Stimulated activated CD8-positive, alpha-beta memory T cell treated with anti-CD3 and anti-CD28 coated beads, Interleukin-7, amount 100 ng/mL, for 24 hours (primary cell): ENCODE measurements at places on chromosomes 5 and 9.

DNA sequence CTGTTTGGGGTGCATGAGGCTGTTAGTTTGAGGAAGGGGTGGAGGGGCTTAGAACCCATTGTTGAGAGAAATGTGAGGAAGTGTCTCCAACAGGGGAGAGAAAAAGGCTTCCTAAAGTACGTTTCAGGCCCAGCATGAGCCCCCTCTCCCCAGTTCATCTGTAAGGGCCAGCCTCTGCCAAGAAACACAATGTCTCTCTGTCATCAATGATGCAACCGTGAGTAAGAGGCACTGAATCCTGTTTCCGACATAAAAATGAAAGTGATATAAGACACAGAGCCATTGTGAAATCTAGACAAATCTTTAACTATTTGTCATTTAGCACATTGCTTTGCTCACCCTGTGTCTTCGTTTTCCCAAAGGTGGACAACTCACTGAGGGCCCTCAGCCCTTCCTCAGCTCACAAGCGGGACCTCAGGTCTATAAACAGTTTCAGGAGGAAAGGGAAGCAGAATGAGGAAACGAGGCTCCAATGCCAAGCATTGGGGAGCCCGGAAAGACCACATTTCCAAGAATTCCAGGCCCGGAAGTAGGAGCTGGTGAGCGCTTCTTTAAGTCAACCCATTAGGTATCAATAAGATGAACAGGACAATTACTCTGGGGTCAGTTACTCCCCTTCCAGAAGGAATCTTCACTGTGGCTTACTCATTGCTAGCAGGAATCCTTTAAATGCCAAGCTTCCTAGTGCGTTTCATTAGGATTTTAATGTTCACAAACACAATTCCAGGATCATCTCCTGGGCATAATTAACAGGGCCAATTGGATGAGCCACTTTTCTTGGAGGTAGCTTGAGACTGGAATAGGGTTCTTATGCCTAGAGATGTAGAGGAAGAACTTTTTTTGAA, 59.0 kb upstream of the KLF4 start:
- DNase-seq, result no peak

DNA sequence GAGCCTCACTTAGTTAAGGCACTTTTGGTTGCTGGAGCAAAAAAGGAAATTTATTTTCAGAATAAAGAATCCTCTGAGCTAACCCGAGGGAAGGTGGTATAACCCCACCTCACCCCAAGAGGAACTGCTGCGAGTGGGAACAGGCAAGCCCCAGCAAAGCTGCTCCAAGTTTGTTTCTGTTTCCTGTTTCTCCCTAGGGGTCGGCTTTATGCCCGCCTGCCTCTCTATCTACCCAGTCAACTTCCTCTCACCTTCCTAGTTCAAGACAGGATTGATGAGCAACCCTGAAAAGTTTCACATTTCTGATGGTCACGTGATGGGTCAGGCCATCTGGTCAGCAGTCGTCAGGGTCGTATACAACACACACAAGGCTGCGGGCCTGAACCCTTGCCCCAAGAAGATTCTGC, 31.1 kb downstream of the TRIO start:
- no peak for DNase-seq

- DNase-seq, result no peak
Observed at GRCh38 chr5:88839238-88839637, 43.7 kb downstream of the MEF2C start.

GRCh38 chr9:113600871-113601614, 137.5 kb downstream of the RGS3 start:
- no peak for DNase-seq

- no peak for DNase-seq
Observed at GRCh38 chr9:12141422-12141821, 551.8 kb upstream of the TYRP1 start.

GRCh38 chr5:115551415-115551814, 6.8 kb upstream of the FEM1C start:
- DNase-seq, result no peak

DNA sequence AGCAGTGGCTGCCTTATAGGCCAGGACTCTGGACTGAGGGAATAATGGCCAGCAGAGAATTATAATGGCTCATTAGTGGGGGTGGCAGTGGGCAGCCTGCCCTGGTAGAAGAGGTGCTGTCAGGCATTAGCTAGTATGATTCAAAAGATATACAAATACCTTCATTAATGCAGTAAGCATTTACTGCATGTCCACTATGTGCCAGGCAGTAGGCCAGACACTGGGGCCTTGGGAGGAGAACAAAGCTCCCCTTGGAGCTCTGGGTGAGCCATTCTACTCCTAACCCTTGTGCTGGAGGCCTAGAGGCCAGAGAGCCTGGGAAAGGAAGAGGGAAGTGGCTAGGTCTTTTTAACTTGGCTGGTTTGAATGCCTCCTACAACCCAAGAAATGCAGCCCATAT, 2.0 kb upstream of the GARNL3 start:
- DNase-seq, result no peak

DNA sequence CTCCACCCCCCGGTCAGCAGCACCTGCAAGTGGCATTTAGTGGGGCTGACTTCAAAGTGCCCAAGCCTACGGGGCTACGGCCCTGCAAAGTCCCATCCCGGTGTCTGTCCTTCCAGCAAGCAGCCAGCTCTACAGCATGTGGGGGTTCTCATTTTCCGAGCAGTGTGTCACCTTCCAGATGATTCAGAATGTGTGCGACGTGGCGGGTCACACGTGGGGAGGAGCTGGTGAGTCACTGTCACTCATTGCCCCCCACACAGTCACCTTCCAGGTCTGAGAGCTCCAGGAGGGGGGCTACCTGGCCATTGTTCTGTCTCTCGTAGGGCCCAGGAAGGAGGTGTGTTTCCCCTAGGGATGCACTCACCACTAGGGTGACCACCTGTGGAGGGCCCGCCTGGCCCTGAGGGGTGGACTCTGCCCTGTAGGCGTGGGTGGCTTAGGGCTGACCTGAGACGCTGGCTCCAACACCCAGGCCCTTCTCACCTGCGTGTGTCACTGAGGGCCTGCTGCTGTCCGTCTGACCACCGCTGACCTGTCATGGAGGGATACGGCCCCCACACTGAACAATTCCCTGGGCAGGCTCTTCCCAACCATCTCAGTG, 70.2 kb downstream of the SEMA4D start:
- no peak for DNase-seq

GRCh38 chr5:168886157-168886556, 307.0 kb upstream of the PANK3 start:
- DNase-seq, result no peak

- DNase-seq, result no peak
Observed at GRCh38 chr5:74543162-74543995, 97.1 kb downstream of the ENC1 start.

GRCh38 chr5:128378196-128378595, 159.8 kb downstream of the FBN2 start:
- DNase-seq, result no peak

DNA sequence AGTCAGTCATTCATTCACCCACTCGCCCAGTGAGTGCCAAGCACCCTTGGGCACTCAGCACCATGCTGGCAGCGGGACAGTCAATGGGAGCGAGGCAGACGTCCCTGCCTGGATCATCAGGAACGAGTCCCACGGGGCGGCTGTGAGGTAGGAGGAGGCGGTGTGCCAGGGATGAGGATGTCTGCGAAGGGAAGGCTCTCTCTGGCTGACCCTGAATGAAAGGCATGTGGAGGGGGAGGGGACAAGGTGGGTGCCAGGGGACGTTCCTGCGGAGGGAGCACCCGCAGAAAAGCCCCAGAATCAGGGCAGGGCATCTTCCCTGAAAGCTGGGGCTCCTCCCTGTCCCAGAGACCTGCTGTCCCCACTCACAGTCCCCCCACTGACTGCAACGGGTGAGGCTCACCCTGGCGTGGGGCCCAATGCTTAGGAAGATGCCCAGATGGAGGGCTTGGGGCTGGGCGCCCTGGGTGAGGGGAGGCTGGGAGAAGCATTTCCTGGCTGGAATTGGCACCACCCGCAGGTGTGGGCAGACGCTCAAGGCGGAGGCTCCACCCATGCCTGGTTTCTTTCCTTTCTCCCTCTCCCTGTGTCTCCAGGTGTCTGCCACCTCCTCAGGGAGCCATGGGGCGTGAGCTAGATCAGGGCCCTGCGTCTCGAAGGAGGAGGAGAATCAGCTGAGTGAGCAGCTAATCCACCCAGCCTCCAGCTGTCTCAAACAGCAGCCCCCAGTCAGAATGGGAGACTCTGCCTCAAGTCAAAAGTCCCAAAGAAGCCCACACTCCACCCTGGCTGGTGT, 179.0 kb upstream of the PPP1R26 start:
- no peak for DNase-seq

DNA sequence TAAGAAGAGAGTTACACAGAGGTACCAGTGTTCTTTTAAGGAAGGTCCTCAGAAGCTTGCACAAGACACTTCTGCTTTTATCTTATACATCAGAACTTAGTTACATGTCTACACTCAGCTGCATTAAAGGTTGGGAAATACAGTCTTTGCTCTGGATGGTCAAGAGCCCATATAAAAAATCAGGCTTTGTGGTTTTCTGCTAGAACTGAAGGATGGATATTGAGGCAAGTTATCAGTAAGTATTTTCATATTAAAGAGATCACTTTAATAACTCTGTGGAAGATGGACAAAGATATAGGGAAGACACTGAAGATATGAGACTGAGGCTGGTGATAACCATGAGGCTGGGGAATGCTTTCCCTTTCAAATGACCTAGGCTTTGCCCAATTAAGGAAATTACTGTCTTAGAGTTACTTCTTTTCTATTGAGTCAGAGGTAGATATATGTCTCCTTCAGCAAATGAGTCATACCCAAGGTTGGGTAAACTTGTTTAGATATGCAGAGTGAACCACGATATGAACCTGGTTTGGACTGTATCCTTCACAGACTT, 87.0 kb upstream of the TNC start:
- DNase-seq, result no peak

GRCh38 chr9:36018891-36019720, 17.6 kb upstream of the RECK start:
- DNase-seq, result no peak

DNA sequence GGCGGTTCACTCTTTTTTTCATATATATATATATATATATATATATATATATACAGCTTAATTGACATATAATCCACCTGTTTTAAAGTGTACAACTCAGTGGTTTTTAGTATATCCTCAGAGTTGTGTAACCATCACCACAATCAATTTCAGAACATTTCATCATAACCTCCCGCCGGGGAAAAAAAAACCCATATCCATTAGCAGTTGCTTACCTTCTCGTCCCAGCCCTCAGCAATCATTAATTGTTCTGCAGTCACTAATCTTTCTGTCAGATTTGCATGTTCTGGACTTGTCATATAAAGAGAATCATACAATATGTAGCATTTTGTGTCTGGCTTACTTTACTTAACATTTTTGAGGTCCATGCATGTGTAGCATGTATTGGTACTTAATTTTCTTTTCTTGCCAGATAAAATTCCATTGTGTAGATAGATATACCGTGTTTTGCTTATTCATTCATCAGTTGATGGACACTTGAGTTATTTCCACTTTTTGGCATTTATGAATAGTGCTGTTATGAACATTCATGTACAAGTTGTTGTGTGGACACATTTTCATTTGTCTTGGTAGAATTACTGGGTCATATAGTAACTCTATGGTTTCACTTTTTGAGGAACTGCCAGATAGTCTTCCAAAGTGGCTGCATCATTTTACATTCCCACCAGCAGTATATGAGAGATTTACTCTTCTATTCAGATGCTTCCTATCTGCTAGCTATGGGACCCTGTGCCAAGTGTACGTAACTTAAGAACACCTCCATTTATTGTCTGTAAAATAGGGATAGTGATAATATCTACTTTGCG, 3.5 kb upstream of the RNF145 start:
- no peak for DNase-seq

DNA sequence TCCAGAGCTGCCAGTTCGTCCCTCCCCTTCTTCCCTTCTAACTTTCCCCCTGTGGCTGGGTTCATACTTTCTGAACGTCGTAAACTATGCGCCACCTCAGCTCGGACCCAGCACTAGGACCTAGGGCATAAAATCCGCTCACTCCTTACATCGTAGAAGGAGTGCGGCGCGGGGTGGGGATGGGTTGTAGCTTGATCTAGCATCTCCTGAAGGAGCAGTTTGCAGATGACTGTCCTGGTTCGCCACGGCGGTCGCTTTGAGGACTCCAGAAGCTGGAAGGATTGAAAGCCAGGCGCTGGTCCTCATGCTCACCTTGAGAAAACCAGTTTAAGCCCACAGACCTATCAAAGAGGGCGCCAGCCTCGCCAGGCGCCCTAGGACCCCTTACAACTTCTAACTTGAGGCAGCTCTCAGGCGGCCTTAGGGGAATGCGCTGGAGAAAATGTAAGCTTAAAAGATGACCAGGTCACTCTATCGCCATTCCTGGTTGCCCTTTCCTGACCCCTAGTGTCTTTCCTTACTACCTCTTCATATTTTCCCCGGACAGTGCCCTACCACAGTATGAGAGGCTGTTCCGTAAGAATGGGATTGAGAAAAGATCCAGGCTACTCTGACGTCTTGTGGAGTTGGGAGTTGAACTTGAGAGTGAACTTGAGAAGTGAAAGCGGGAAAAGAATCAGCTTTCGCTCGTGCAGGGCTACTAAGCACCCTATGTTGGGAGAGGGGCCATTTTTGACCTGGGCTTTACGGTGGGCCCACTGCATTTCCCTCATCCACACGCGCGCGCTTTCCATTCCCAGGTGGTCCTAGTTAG, 2.8 kb downstream of the RORB start:
- no peak for DNase-seq

DNA sequence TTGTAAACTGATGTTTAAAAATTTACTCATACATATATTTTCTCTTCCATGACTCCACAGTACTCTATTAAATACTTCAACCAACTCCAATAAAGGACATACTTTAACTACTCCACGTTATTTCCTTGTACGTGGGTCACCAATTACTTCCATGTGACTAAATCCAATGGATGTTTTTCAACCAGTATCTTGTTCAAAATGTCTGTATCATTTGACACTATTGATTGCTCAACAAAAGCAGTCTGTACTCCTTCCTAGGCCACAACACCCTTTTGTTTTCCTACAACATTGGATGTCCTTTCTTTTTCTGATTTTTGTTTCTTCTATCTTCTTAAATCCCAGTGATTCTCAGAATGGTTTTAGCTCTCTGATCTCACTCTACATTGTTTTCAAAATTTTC, 943.7 kb downstream of the EFNA5 start:
- no peak for DNase-seq

GRCh38 chr5:9713959-9714586, 83.9 kb upstream of the TAS2R1 start:
- DNase-seq, result no peak

DNA sequence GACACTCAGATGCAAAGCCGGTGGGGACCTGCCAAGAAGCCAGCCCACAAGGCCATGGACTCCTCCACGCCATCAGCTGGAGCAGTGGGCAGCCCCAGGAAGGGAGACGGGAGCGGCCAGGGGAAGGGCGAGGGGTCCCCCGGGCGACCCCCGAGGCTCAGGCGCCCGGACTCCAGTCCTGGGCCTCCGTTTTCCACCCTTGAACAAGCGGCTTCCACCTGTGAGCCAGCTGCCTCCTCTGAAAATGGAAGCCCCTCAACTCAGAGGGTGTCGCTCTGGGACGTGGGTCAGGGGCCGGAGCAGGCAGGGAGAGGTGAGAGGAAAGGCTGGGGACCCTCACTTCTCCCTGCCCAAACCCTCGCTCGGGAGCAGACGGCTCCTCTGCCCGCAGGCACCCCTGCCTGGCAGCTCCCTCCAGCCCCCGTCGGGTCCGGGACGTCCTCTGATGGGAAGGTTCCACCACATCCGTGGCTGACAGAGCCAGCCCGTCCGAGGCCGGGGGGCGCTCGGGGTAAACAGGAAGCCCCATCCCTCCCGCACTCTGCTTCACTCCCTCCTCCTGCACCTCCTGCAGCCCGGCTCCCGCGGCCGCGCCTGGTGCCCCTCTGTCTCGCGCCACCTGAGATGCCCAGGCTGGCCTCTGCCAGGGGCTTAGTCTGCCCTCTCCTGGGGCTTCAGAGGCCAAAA, 3.7 kb upstream of the EGFL7 start:
- DNase-seq, result no peak

- DNase-seq, result no peak
Observed at GRCh38 chr5:31235381-31235780, 41.9 kb downstream of the CDH6 start.
